ENCODE measurements at places on chromosomes 4 and X.

DNA sequence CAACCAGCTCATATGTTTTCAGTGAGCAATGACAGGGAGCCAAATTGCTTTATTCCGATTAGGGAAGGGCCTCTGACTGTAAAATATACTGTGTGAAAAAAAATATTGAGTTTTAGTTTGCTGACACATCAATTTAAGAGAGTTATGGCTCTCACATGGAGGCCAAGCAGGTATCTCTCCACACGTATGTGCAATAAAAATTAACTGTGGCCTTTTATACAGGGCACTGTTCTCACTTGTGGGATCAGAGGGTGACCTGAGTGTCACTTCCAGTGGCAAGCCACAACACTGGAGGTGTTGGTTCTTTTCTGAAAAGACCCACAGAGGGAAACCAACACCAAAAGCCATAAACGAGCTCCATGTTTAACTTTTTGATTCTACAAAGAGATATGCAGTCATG, 462.8 kb downstream of the MID1IP1 start:
- DNase-seq: no peak

DNA sequence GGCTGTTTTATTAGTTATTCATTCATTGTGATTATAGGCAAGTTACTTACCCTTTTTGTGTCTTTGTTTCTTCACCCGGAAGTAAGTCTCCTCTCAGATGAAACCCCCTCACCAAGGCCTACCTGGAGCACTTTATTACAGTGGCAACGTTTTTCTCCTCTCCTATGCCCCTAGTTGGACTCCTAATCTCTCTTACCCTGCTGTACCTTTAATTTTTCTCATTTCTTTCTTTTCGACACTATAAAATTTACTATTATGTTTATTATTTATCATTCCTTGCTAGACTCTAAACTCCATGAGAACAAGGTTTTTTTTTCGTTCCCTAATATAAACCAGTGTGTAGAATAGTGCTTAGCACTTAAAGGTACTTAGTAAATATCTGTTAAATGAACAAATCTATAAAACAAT, 17.5 kb downstream of the STAP1 start:
- DNase-seq: no peak

DNA sequence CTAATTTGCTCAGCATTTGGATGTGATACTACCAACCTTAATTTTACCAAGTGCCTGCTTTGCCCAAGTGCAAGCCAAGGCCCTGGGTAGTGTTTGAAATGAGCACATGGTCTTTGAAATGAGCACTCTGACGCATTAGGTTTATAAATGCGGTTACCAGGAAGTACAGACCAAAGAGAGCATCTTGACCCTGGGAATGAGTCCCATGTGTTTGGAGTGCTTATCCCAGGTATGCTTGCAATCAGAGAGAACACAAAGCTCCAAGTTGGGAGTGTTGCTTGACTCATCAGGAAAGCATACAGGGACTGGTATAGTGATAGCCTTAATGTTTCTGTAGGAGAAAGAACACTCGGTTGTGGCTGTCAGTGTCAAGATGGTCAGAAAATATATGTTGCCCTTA, 203.6 kb upstream of the MAMLD1 start:
- no peak for DNase-seq

DNA sequence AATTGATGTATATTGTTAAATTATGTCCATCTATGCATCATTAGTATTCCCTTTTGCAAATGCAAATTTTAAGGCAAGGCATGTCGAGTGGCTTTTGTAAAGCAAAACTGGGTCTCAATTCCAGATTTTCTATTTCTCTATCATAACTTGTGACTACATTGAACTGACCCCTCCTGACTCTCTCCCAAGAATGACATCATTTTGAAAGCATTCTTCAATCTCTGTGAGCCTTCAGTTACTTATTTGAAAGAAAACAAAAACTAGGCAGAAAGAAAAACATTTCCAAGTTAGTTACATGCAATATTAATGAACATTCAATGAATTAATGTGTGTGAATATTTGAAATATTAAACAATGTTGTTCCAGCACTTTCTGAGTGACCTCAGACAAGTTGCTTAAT, 314.3 kb upstream of the CLNK start:
- DNase-seq: no peak

- no peak for DNase-seq
Observed at GRCh38 chrX:32495855-32496254, 715.5 kb downstream of the DMD start.

DNA sequence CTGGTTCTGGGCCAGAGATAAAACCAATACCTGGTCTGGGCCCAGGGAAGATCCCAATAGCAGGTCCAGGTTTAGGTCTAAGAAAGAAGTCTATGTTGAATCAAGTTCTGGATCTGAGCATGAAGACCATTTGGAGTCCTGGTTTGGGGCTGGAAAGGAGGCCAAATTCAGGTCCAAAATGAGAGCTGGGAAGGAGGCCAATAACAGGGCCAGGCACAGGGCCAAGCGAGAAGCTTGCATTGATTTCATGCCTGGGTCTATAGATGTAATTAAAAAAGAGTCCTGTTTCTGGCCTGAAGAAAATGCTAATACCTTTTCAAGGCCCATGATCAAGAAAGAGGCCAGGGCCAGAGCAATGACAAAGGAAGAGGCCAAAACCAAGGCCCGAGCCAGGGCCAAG, 3.4 kb downstream of the GPRASP1 start:
- DNase-seq: no peak
